ENCODE measurements at places on chromosomes 5 and 9.

GRCh38 chr9:121059513-121059912 is 9.4 kb upstream of the C5 start:
- DNase-seq, result no peak

GRCh38 chr5:62718324-62718723 is 139.7 kb downstream of the LRRC70 start:
- no peak for DNase-seq

DNA sequence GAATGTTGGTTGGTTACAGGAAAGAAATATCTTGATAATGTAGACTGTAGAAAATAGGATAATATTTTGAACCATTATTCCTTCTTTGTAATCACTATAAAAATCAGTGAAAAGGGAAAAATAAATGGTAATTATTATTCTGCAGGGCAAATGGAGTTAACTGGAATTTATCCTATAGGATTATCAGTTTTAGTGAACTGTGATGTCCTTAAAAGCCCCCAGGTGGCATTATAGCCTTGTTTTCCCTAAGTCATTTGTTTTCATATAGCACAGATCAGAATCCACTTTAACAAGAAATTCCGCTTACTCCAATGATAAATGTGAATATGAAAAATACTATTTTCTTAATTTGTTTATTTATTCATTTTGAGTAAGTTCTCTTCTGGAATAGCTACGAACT is 26.2 kb upstream of the WDR41 start:
- no peak for DNase-seq

DNA sequence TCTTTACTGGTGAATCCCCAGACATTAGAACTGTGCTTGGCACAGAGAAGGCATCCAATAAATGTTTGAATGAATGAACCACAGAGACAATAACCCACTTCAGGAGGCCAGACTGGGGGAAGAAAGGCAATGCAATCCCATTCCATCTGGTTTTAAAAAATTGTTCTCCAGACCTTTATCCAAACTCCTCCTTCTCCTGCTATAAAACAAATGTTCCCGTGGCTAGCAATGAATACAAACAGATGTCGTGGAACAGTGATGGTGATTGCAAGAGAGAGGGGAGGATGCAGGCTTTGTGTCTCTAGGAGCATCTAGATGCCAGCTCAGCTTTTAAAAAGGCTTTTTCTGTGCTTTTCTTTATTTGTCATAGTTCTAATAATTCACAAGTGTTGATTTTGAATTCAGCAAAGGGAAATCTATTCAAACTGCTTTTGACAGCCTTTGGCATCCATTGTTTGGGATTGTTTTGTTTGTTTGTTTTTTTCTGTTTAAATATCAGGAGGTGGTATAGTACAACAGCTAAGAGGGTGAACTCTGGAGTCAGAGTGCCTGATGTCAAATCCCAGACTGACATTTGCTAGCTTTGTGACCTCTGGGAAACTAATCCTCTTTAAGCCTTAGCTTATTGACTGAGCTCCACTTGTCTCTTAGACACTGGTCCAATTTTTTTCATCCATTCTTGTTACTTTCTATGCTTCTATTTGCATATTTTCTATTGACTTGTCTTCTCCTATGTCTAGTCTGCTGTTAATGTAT is 59.1 kb downstream of the TNFSF15 start:
- DNase-seq, result no peak

DNA sequence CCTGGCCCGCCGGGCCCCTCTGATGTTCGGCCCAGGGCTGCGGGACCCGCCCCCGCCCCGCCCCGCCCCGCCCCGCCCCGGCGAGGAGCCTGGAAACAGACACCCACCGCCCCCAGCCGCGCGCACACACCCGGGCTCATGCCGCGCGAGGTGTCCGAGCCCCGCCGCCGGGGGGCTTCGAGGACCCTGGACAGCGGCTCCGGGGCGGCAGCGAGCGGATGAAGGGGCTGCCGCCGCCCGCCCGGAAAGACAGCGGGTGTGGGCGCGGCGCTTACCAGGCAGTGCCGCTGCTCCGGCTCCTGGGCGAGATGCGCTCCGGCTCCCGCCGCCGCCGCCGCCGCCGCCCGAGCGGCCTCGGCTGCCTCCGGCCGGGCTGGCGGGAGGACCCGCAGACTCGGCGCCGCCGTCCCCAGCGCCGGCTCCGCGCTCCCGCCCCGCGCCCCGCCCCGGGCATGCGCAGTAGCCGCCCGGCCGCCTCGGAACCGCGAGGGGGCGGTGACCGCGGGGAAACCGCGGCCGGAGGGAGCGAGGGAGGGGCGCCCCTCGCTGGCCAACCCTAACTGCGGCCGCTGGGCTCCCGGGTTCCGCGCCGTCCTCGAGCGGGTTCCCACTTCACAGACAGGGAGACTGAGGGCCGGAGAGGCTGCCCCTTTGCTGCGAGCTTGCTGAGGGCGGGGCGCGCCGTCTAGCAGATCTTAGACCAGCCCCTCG is at the start of gene GPRIN1:
TSS of gene GPRIN1 (minus strand) at position 433 of the 711 bp plus-strand sequence. CDS start 10,322 bp downstream, outside the sequence.
- peak; percentile 44 for DNase-seq

DNA sequence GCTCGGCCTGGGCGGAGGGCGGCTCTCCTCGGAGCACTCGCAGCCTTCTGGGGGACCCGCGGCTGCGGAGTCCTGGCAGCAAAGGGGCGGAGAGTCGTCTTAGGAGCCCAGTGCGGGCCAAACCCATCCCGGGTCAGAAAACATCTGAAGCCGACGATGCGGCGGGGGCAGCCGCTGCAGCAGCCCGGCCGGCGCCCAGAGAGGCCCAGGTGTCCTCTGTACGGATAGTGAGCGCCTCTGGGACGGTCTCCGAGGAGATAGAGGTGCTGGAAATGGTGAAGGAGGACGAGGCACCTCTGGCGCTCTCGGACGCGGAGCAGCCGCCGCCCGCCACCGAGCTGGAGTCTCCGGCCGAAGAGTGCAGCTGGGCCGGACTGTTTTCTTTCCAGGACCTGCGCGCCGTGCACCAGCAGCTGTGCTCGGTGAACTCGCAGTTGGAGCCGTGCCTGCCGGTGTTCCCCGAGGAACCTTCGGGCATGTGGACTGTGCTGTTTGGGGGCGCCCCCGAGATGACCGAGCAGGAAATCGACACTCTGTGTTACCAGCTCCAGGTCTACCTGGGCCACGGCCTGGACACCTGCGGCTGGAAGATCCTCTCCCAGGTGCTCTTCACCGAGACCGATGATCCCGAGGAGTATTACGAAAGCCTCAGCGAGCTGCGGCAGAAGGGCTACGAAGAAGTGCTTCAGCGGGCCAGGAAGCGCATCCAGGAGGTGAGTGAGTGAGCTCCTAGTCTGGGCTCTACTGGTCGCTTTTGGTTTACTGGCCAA is 1.2 kb downstream of the JMY start:
- DNase-seq, result peak; percentile 44

DNA sequence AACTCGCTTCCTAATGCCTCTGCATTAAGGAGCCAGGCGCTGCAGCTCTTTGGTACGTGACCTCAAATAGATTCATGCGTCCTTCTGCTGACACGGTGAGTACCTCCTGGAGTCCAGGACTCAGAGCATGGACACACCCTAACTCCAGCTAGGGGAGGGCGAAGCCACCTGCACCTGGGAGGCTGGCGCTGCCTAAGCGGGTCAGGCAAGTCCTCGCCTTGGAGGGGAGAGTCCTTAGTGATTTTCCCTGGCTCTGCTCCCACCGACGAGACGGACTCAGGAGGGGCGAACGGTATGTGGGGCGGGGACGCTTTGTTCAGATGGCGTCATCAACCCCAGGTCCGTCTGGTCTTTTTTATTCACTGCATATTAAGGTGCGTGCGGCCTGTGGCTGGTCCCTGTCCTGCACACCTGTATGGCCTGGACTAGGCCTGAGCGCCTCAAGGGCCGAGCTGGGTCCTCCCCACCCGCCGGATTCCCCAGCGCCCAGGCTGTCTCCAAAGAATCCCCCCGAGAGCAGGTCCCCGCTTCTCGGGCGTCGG is 50.3 kb downstream of the NSUN2 start:
- no peak for DNase-seq

DNA sequence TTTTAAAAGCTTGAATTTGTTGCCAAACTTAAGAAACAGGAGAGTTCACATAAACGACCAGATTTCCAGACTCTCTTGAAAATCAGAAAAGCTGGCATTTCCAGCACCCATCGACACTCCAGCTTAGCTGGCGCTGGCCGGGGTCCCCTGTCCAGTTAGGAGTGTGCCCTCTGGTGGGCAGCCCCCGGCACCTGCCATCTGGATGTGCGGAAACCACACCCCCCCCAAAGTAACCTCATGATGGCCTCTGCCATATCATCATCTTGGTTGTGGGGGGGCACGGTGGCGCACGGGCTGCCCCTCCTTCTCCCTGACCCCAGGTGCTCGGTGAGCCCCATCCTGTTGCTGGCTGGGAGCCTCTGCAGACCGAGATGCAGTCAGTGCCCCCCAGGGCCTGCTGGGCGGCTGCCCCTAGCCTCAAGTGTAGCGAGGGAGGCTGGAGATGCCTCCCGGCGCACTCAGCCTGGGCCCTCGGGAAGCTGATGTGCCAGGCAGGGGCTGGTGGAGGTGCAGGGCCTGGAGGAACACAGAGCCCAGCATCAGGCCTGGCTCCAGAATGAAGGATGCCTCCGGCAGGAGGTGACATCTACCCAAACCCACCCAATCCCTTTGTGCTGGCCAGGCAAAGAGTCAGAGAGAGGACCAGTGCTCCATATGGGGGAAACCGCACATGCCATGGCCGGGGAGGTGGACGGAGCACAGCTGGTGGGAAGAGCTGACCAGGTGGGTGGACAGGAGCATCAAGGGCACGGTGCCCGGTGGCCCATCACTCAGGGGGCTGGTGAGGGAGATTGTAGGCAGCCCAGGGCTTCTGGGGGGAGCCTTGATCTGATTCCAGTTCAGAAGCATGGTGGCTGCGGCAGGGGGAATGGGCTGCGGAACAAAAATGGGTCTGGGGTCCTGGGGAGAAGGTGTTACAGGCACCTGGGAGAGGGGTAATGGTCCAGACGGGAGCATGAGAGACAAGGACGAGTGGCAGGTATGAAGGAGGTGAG is 70.6 kb downstream of the ADAMTS2 start:
- DNase-seq, result no peak

- no peak for DNase-seq
Measured at GRCh38 chr9:114431770-114432169, 44.0 kb upstream of the AKNA start.

DNA sequence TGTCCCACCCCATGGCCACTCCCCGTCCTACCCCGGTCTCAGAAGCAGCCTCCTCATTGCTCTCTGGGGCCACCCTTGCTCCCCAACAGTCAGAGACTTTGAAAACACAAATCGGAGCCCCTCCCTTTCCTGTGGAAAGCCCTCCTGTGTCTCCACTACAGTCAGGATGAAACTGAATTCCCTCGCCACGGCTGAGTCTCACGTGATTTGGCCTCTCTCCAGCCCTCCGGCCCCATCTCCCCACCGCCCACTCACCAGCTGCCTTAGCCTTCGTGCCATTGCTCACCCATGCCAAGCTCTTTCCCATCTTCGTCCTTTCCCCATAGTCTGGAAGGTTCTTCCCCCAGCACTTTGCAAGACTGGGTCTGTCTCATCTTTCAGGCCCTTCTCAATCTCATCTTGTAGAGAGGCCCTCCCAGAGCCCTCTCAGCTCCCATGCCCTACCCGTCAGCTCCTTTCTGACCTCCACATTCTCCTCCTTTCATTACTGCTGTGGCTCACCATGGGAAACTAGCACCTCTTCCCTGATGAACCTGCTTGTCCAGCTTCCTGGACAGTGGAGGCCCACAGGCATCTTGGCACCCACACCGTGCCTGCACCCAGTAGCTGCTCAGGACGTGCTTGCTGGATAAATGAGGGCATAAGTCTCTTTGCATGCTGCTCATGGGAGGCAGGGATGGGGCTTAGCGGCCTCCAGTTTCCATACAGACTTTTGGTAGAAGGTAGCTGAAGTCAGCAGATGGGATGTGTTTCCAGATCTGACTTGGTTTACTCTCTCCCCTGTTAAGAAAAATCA is 126.4 kb upstream of the COL5A1 start:
- no peak for DNase-seq

DNA sequence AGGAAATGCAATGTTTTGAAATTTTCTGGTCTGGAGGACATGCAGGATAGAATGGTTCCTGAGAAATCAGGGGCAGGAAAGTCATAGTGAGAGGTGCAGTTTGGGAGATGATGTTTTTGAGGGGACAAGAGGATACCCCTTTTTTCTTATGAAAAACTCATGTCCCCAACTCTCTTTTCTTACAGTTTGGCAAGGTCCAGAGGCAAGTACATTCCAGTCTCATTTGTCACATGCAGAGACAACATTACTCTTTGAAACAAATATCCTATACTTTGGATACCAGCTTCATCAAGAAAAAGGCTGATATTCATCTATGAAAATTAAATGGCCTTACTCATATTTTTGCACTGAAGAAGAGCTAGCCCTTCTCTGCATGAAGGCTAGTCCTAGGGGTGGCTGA is 48.2 kb downstream of the EQTN start:
- DNase-seq, result no peak

DNA sequence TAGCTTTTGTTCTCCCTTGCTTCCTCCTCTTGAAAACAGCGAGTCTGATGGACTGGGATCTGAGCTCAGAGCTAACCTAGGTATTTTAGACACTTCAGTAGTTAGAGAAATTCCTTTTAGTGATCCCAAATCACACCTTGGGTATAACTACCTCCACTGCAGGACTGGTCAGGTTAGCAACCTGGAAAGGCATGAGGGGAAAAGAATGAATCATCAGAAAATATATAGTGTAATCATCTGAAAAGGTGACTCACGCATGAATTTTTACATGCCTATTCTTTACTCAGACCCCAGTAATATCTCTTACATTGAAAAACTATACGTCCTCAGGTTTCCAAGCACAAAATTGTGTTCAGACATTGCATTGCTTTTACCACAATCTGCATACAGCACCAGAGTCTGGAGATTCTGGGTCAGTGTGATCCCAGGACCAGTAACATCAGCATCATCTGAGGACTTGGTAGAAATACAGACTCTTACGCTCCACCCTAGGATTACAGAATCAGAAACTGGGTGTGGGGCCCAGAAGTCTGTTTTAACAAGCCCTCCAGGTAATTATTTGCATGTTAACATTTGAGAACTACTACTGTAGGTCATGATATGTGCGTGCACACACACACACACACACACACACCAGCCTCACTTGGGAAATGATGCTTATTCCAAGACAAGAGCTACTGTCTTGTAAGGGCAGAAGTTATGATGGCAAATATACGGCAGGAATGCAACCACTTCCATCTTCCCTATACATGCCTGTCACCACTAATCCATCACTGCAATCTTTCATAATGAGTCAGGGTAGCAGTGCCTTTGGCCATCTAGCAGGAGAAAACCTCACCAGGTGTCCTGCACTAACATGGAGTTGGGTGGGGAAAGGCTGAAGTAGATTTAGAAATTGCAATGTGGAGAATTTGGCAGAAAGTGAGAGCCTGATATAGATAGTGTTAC is 271.6 kb upstream of the MAP3K1 start:
- DNase-seq, result no peak

DNA sequence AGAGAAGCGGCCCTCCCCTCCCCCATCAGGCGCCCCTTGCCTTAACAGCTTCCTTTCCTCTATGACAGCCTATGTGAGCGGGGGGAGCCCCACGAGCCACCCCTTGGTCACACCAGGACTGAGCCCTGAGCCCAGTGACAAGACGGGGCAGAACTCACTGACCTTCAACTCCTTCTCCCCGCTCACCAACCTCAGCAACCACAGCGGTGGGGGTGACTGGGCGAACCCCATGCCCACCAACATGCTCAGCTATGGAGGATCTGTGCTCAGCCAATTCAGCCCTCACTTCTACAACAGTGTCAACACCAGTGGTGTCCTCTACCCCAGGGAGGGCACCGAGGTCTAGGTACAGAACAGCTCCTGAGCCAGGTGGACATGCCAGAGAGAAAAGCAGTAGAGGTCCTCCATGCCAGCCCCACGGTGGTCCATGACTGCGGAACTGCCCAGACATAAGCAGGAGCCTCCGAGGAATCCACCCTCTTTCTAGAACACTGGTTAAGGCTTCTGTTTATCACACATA is 2.6 kb downstream of the FOXI1 start:
- no peak for DNase-seq

GRCh38 chr5:91123901-91124300 is 259.2 kb downstream of the ARRDC3 start:
- DNase-seq, result no peak
